ENCODE measurements at places on chromosomes 4 and X.

GRCh38 chr4:133162941-133163340 is 13.8 kb downstream of the PCDH10 start:
- no peak for DNase-seq

GRCh38 chrX:55127692-55128091 is 38.9 kb downstream of the PAGE2 start:
- DNase-seq, result no peak

- DNase-seq, result no peak
Measured at GRCh38 chr4:185591679-185592141, 56.4 kb upstream of the PDLIM3 start.

GRCh38 chrX:19544693-19545305 is 29.5 kb upstream of the MAP3K15 start:
- DNase-seq, result peak; percentile 62

DNA sequence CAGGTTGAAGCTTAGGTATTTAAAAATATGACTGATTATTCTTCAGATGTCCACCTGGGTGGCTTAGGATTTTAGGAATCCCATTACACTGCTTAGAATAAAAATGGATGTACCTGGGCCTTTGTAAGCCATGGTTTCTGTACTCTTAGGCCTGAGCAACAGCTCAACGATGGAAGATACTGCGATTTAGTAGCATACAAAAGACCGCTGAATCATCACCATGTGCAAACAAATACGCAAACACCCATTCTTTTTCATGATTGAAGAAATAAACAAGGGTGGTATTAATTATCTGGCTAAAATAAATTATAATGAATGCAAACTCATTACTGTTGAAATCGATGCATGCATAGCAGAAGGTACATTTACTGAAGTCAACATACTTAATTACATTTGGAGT is 188.9 kb downstream of the ZNF330 start:
- DNase-seq, result no peak

DNA sequence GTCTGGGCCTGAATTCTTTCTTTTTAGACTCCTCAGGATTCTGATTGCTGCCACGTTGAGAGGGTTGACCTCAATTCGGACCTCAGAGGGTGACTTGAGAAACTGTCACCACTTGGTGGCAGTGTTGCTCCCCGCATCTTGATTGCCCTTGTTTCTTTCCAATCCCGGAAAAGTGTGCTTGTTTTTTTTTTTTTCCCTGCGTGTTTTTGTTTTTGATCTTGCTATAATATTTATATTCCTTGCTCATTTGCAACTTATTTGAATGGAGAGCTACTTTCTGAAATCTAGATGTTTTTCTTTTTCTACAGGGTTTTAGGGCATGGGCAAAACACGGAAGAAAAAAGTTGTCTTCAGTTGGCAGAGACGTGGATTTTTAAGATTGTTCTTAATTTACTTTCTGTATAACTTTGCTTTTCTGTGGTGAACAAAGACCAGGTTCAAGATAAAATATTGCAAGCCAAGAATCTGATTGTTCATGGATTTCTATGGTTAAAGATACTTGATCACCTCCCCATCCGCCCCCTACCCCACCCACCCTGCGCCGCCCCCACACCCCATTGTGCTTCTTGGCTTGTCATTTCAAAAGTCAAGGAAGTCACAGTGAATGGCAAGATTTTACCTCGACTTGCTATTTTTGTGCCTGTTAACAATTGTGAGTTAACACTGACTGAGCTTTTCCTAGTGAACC is 102.0 kb downstream of the PTTG2 start:
- DNase-seq, result peak; percentile 73

DNA sequence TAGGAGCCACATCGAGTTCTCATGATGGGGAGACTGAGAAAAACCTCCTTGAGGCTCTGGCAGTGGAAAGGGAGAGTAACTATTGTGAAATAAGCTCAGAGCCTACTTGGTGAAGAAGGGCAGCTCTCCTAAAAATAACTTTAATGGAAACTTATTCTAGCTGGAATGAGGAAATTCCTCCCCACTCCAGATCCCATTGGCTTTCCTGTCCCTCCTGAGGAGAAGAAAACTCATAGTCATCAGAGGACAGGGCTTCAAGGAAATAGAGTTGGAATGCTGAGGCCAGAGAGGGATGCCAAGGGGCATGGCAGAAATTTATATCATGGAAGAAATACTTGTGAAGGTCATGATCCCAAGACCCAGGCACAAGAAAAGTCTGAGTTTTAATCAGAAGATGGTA is 70.7 kb upstream of the TAPT1 start:
- DNase-seq, result no peak

DNA sequence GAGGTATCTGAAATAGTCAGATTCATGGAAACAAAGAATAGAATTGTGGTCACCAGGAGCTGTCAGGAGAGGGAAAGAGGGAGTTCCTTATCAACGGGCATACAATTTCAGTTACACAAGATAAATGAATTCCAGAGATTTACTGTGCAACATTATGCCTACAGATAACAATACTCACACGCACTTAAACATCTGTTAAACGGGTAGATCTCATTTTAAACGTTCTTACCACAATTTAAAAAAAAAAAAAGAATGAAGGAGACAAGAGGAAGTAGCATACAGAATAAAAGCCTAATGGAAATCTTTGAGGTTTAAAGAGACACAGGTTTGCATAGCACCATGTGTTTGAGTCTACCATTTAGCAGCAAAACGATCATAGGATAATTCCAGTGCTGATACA is 298.0 kb downstream of the DKK2 start:
- DNase-seq, result no peak

GRCh38 chr4:38989487-38989886 is 42.7 kb downstream of the TMEM156 start:
- DNase-seq, result no peak

GRCh38 chr4:1264942-1265341 is 16.0 kb upstream of the CTBP1 start:
- no peak for DNase-seq

DNA sequence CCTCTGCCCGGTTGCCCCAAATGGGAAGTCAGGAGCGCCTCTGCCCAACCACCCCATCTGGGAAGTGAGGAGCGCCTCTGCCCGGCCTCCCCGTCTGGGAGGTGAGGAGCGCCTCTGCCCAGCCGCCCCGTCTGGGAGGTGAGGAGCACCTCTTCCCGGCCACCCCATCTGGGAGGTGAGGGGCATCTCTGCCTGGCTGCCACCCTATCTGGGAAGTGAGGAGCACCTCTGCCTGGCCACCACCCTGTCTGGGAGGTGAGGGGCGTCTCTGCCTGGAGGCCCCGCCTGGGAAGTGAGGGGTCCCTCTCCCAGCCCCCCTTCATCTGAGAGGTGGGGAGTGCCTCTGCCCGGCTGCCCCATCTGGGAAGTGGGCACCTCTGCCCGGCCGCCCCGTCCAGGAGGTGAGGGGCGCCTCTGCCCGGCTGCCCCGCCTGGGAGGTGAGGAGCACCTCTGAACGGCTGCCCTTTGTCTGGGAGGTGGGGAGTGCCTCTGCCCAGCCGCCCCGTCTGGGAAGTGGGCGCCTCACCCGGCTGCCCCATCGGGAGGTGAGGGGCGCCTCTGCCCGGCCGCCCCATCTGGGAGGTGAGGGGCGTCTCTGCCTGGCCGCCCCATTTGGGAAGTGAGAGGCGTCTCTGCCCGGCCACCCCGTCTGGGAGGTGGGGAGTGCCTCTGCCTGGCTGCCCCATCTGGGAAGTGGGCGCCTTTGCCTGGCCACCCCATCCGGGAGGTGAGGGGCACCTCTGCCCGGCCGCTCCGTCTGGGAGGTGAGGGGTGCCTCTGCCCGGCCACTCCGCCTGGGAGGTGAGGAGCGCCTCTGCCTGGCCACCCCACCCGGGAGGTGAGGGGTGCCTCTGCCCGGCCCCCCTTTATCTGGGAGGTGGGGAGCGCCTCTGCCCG is 10.6 kb downstream of the PABPC1L2A start:
- DNase-seq, result no peak

DNA sequence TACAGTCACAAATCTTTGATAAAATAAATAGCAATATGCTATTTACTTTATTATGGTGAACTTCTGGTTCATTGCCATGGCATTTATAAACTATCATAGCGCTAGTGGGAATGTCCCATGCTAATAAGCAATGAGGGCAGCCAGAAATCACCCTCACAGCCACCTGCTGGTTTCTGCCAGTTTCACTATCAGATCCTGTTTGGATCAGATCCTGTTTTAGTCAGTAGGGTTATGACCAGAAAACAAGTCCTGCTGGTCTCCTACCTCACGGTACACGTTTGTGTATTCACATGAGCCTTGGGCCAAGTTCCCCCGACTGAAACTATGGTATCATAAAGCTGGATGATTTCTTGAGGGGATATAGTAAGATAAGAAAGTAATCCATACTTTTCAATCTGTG is 17.7 kb downstream of the FOXR2 start:
- no peak for DNase-seq

- no peak for DNase-seq
Measured at GRCh38 chrX:51641421-51642021, 22.8 kb upstream of the CENPVL3 start.
